ENCODE measurements at places on chromosomes 3 and 15.

GRCh38 chr15:31461375-31461774 lies 134.7 kb downstream of the KLF13 start:
- DNase-seq = no peak

- DNase-seq = no peak
Measured at GRCh38 chr3:52171514-52172261, 17.5 kb upstream of the POC1A start.

GRCh38 chr3:71218508-71218907 lies 365.0 kb downstream of the FOXP1 start:
- DNase-seq = no peak

DNA sequence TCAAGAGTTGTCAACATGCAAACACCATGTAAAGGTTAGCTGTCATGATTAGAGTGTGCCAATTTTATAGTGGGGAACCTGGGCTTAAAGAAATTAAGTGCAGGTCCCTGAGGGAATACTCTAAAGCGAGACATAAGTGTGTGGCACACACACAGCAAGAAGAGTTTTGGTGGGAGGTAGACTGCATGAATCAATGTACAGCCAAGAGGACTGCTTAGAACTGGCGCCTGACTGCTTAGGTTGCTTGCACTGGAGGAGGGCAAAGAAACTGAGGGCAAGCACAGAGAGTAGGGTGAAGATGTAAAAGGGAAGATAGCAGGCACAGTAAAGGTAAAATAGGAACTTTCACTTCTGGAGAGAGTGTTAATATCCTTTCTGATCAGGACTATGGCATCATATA lies 184.9 kb downstream of the SOX2 start:
- DNase-seq = no peak

DNA sequence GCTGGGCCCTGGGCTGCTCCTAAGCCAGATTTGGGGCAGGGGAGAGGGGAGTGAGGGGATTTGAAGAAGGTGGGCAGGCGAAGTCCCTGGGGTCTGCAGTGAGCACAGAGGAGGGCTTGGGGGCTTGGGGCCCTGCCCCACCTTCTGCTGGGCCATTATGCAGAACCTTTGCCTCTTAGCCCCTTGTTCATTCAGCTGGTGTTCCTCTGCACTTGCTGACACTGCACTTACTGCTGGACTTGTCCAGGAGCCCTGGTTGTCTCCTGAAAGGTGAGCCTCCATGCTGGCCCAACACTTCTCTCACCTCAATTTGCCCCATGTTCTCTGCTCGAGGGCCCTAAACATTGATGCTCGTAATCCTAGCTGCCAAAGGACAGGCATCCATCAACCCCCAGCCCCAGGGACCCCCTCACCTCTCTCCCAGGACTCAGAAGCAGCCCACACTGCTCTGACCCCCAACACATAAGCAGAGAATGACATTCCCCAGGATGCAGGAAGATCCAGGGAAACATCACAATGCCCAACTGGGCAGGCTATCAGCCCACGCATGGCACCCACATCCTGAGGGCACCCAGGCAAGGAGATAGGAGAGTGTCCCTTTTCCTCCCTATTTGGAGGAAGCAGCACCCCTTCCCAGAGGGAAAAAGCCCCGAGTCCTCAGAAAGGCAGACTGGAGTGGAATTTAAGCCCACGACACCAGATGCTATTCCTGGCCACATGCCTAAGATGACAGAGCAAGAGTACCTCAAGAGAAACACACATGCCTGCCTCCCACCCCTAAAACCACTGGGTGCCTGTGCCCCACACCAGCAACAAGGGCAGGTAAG lies 76.8 kb downstream of the ADCY5 start:
- DNase-seq = peak; percentile 39

DNA sequence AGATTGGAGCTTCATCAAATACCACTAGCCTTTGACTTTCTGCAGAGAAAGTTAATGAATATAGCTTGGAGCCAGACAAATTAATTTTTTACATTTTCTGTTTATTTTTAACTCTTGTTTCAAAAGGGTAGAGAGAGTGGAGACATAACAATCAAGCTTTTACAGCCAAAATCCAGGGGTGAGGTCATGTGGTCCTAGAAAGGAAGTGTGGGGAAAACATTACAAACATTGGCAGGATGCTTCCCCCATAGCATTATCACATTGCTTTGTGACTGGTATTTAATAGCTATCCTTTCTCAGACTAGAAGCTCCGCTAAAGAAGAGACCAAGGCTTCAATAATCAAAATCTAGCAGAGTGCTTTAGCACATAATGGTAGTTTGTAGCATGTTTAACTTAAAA lies 46.4 kb upstream of the PHLDB2 start:
- DNase-seq = no peak

DNA sequence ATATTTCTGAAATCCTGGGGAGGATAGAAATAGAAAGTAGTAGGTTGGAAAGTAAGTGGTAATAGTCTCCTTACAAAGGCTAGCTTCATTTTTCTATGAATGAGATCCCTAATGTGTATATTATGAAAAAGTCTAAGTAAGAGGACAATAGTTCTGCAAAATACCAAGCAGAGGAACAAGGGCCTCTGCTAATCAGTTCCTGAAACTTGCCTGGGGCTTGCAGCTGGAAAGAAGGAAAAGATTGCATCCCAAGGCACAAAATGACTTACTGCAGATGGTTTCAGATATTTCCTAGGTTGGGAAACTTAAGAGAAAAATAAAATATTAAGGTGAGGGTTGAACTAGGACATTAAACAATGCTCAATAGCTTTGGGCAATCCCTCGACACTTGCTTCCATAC lies 293.6 kb downstream of the GAP43 start:
- DNase-seq = no peak

DNA sequence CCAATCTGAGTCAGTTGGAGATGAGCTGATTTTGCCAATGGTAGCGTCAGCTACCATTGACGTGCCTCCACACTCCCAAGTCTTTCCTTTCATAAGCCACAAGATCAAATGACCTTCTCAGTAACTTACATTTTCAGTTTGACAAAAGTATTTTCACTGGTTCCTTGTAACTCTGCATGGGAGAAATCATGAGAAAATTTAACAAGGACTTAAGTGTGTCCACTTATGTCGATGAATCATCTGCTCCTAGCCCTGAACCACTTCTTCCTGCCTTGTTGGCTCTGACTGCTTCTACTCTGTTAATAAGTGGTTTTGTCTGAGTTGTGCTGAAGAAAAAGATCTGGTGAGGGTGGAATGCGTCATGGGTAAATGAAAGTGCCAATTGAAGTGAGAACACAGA lies 101.2 kb downstream of the NFKBIZ start:
- DNase-seq = no peak

DNA sequence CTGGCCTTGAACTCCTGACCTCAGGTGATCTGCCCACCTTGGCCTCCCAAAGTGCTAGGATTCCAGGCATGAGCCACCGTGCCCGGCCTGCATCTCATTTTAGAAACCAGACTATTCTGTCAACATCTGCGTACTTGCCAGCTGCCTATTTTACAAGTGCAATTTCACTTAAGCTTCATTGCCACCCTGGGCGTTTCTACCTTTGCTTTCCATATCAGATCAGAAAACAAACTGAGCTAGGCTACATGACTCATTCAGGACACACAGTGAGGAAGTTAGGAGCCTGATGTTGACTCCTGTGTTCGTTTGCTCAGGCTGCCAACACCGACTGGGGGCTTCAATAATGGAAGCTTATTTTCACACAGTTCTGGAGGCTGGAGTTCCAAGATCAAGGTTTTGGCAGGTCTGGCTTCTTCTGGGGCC lies 42.3 kb upstream of the KLHL25 start:
- no peak for DNase-seq

DNA sequence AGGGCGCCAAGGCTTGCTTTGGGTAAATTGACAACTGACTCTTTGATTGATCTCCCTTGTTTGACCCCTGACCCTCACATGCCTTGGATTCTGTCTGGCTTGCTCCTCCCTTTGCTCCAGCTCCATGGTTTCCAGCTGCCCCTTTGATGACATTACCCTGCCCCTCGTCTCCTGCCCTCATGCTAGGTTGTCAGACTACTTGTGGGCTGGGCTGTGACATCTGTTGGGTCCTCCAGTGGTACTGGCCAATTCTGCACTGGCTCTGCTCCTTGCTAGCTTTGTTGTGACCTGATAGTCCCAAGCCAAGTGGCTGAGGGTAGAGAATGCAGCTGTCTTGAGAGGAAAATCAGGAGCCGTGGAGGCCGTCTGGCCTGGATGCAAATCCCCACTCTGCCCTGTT lies 6.2 kb downstream of the THSD4 start:
- DNase-seq = no peak

GRCh38 chr3:176595307-176595706 lies 602.0 kb downstream of the TBL1XR1 start:
- no peak for DNase-seq

GRCh38 chr3:126121632-126122031 lies 37.7 kb upstream of the SLC41A3 start:
- no peak for DNase-seq

DNA sequence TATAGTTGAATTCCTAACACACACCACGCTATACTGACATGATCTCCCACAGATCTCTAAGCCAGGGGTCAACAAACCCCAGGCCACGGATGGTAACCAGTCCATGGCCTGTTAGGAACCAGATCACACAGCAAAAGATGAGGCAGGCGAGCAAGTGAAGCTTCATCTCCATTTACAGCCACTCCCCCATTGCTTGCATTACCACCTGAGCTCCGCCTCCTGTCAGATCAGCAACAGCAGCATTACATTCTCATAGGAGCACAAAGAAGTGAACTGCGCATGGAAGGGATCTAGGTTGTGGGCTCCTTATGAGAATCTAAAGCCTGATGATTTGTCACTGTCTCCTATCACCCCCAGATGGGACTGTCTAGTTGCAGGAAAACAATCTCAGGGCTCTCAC lies 2.7 kb downstream of the PDCD7 start:
- no peak for DNase-seq

DNA sequence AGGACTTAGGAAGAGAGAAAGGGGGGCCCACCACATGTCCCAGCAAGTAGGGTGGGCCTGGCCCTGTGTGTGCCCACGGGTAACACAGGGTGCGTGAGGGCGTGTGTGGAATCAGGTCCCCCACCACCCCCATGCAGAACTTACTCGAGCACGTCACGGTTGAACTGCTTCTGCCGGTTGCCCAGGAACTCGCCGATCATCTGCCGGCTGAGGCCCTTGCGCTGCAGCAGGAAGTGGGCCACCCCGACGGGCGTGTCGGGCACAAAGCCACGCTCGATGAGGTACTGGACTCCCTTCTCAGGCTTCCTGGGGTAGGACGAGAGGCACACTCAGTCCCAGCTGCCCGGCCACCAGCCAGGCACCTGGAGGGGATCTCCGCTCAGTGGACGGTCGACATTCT lies 83.1 kb upstream of the RPL32 start:
- DNase-seq = no peak

GRCh38 chr3:79154865-79155264 lies 612.9 kb downstream of the ROBO1 start:
- no peak for DNase-seq

- DNase-seq = peak; percentile 69
Measured at GRCh38 chr3:15284121-15284889, 48.1 kb downstream of the SH3BP5 start.

DNA sequence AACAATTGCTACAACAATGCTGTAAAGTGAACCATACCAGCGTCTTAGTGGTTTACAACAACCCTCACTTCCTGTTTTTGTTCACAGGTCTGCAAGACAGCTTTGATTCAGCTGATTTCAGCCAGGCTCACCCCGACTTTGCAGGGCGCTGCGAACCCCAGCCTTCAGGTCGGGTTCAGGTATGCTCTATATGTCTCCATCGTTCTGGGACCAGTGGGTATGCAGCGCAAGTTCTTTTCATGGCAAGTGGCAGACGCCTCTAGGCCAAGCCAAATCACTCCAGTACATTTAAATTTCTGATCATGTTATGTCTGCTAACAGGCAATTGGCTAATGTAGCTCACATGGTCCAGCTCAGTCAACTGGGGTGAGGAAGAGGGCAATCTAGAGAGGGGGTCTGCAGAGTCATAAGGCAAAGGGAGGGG lies 52.4 kb upstream of the RGMA start:
- DNase-seq = peak; percentile 12

DNA sequence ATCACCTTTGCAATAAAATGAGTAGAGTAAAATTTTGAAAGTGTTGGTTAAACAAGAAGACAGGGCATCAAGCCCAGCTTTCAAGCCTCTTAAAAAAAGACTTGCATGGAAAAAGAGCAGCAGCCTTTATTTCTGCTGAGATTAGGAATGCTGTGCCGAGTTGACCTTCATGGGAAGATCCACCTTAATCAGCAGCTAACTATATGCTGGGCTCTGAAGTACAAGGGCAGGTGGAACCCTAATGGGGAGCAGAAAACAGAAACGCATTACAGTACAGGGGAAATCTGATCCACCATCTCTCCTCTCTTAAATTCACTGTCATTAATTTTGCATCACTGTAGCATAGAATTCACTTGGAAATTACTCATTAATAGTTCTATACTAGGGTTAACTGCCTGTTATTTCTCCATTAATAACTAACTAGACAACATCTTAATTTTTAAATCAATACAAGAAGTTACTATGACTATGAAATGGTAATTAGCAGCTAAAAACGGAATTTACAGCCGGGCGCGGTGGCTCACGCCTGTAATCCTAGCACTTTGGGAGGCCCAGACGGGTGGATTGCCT lies 133.6 kb downstream of the GHSR start:
- DNase-seq = no peak

- no peak for DNase-seq
Measured at GRCh38 chr3:13706886-13707285, 158.0 kb downstream of the FBLN2 start.

DNA sequence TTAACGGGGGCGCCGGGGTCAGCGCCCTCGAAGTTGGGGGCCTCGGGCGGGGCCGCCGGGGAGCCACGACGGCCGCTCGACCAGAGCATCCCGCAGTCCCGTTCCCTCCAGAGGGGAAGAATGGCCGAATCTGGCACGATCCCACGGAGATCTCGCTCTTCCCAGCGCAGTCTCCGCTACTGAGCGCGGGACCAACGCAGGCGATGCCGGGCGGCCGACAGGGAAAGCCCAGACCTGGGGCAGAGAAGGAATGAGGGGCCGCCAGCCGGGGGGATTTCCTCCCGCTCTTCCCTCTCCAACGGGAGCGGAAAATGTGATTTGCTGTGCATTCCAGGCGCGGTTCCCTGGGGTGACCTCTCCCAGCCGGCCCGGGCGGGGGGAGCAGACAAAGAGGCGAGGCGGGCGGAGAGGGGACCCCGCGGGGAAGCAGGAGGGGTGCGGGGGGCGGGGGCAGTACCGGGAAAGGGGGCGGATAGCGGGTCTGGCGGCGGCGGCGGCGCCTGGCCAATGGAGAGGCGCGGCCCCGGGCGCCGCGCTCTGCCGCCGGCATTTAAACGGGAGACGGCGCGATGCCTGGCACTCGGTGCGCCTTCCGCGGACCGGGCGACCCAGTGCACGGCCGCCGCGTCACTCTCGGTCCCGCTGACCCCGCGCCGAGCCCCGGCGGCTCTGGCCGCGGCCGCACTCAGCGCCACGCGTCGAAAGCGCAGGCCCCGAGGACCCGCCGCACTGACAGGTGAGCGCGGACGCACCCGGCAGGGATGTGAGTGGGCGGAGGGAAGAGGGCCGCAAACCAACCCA lies at the start of gene GREM1:
Gene GREM1 (plus strand): TSS at position 579 of the 801 bp plus-strand sequence. CDS start 12,687 bp downstream, outside the sequence.
- DNase-seq = no peak

DNA sequence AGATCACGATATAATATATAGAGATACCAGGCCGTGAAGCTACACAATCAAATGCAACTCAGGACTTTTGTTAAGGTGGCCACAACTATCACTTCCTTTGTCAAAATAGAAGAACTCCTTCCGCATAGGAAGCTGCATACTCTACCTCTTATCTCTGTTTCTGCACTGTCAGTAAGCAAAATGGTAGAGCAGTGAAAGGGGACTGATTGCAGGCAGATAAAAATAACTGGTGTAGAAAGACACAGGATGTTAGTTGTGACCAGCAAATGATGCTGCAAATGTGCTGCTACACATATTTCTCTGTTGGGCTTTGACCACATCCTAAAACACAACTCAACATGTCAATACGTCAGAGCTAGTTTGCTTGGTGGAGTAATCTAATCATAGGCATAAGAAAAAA lies 16.3 kb upstream of the TRAT1 start:
- no peak for DNase-seq

All from RPMI8226 (cell line).